ENCODE measurements at places on chromosomes 4 and X.

GRCh38 chr4:3484057-3484973 is 21.2 kb downstream of the DOK7 start:
- peak; percentile 93 for DNase-seq
- H3K27ac ChIP-seq: peak overlapping the region; percentile 66
- no peak overlapping the region for H3K4me3 ChIP-seq
- no peaks in the 10 kb centered on the region for H3K36me3 ChIP-seq
- peaks cover 59% of the 10 kb centered on the region for H3K4me1 ChIP-seq

GRCh38 chr4:186725469-186726425 is 2.1 kb upstream of the FAT1 start:
- peak; percentile 95 for DNase-seq
- H3K27ac ChIP-seq: peak overlapping the region; percentile 93
- H3K36me3 ChIP-seq: no peaks in the 10 kb centered on the region
- peak overlapping the region; percentile 85 for H3K4me3 ChIP-seq
- H3K27me3 ChIP-seq: peaks cover 51% of the 10 kb centered on the region

DNA sequence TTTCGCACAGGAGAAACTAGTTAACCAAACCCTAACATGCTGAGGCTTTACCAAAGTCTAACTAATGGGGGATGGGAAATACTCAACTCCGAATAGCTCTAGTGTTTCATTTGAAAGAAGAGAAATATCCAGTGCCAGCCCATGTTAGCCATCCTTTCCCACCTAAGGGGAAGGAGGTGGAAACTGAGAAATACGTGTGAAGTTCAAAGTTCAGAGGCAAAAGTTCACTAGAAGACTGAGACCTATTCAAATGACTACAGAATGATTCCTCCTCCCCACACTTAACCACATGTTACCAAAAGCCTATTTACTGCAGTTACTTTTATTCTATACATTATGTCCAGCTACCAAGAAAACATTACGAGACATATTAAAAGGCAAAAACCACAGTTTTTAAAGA is 106.3 kb downstream of the CENPC start:
- H3K27me3 ChIP-seq: no peaks in the 10 kb centered on the region
- H3K4me3 ChIP-seq: no peak overlapping the region
- H3K36me3 ChIP-seq: no peaks in the 10 kb centered on the region
- no peaks in the 10 kb centered on the region for H3K4me1 ChIP-seq
- no peak overlapping the region for H3K27ac ChIP-seq
- DNase-seq: no peak

DNA sequence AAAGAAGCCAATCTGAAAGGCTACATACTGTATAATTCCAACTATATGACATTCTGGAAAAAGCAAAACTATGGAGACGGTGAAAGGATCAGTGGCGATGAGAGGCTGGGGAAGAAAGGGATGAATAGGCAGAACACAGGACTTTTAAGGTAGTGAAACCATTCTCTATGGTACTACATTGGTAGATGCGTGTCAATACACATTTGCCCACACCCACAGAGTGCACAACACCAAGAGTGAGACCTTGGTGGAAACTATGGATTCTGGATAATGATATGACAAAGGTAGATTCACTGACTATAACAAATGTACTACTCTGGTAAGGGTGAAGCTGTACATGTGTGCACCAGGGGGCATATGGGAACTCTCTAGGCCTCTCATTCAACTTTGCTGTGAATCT is 134.5 kb downstream of the FBXW7 start:
- no peak overlapping the region for H3K27ac ChIP-seq
- no peak overlapping the region for H3K4me3 ChIP-seq
- H3K27me3 ChIP-seq: no peaks in the 10 kb centered on the region
- H3K4me1 ChIP-seq: no peaks in the 10 kb centered on the region

- no peaks in the 10 kb centered on the region for H3K4me1 ChIP-seq
- H3K4me3 ChIP-seq: no peak overlapping the region
- no peak for DNase-seq
- H3K36me3 ChIP-seq: no peaks in the 10 kb centered on the region
These were observed 350.1 kb downstream of the GRXCR1 start for GRCh38 chr4:43242606-43243005.

- no peak overlapping the region for H3K27ac ChIP-seq
- no peaks in the 10 kb centered on the region for H3K27me3 ChIP-seq
- H3K36me3 ChIP-seq: no peaks in the 10 kb centered on the region
These were observed 84.0 kb downstream of the RTL9 start for GRCh38 chrX:110442635-110443034.

DNA sequence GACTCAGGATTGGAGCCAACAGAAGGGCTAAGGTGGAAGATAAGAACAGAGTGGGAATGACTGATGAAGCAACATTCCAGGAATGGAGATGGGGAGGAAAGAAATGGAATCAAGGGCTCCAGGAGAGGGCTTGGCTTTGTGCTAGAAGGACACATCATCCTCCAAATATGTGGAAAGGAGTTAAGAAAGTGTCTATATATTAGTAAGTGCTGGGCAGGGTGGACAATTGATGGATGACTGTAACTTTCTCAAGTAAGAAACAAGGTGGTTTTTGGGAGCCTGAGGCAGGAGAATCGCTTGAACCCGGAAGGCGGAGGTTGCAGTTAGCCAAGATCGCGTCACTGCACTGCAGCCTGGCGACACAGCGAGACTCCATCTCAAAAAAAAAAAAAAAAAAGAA is 71.6 kb upstream of the NFKB1 start:
- H3K27me3 ChIP-seq: no peaks in the 10 kb centered on the region
- H3K4me3 ChIP-seq: no peak overlapping the region
- no peaks in the 10 kb centered on the region for H3K4me1 ChIP-seq
- DNase-seq: no peak
- no peak overlapping the region for H3K27ac ChIP-seq

GRCh38 chrX:114774691-114775090 is 190.8 kb downstream of the HTR2C start:
- H3K27ac ChIP-seq: no peak overlapping the region
- no peaks in the 10 kb centered on the region for H3K36me3 ChIP-seq
- DNase-seq: no peak
- H3K27me3 ChIP-seq: no peaks in the 10 kb centered on the region
- no peak overlapping the region for H3K4me3 ChIP-seq
- no peaks in the 10 kb centered on the region for H3K4me1 ChIP-seq

DNA sequence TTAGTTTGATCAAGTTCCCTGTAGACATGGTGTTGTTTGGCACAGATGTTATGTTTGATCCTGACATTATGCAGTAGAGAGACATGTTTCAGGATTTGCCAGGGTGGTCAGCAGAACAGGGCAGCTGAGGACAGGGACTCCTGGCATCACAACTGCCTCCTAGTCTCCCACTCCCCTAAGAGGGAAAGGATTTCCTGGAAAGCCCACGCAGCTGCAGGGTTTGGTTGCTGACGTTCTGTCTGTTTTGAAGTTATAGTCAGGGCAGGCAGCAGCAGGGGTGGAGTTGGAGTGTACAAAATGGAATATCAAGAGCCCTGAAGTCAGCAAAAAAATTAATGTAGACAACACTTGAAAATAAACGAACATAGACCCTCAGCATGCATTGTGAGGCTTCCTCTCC is 125.4 kb downstream of the CPE start:
- peak overlapping the region; percentile 8 for H3K27ac ChIP-seq
- no peaks in the 10 kb centered on the region for H3K36me3 ChIP-seq
- no peak overlapping the region for H3K4me3 ChIP-seq
- peak; percentile 17 for DNase-seq
- H3K27me3 ChIP-seq: no peaks in the 10 kb centered on the region

DNA sequence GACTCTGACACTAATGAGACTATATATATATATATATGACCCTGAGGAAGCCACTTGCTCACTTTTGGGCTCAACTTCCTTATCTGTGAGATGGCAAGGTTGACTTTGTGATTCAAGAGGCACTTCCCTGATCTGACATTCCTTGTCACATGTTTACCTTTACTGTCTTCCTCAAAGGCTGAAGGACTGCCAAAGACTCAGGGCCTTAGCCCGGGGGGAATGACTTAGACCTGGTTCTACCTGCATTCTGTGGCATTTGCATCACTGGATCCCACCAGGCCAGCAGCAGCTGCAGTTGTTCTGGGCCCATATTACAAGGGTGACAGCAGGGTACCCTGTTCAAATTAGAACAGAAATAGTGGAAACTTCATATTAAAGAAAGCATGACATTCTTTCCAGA is 3.1 kb upstream of the HS6ST2 start:
- no peak overlapping the region for H3K27ac ChIP-seq
- H3K27me3 ChIP-seq: no peaks in the 10 kb centered on the region
- no peak overlapping the region for H3K4me3 ChIP-seq
- H3K4me1 ChIP-seq: peaks cover 23% of the 10 kb centered on the region
- DNase-seq: no peak

DNA sequence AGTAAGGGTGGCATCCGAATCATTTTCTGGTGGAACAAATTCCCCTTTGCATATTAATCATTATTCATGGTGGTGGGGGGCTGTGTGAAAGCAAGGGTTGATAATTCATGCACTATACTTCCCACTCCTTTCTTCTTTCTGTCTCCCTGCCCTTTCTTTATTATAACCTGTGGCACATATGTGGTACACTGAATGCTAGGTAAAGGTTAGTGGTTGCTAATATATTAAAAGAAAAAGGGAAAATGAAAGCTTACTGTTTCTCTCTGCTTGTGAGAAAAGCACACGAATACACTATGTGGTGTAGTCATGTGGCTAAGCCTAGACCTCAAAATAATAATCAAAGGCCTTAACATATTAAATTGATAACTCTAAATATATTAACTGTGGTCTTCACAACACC is 178.4 kb upstream of the RPS6KA3 start:
- H3K4me1 ChIP-seq: no peaks in the 10 kb centered on the region
- no peaks in the 10 kb centered on the region for H3K36me3 ChIP-seq
- H3K27me3 ChIP-seq: no peaks in the 10 kb centered on the region
- no peak overlapping the region for H3K4me3 ChIP-seq

DNA sequence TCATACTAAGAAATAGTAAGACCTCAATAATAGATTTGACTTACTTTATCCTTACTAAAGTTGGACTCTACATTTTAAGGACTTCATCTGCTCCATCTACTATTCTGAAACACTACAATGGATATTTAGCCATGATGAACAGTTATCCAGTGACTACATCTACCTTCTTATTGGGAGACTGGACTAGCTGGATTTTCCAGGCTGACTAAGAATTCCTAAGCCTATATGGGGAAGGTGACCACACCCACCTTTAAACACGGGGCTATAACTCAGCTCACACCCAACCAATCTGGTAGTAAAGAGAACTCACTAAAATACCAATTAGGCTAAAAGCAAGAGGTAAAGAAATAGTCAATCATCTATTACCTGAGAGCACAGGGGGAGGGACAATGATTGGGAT is 1438.4 kb downstream of the TECRL start:
- H3K36me3 ChIP-seq: no peaks in the 10 kb centered on the region
- no peaks in the 10 kb centered on the region for H3K4me1 ChIP-seq
- no peak overlapping the region for H3K27ac ChIP-seq
- no peak overlapping the region for H3K4me3 ChIP-seq
- no peaks in the 10 kb centered on the region for H3K27me3 ChIP-seq

DNA sequence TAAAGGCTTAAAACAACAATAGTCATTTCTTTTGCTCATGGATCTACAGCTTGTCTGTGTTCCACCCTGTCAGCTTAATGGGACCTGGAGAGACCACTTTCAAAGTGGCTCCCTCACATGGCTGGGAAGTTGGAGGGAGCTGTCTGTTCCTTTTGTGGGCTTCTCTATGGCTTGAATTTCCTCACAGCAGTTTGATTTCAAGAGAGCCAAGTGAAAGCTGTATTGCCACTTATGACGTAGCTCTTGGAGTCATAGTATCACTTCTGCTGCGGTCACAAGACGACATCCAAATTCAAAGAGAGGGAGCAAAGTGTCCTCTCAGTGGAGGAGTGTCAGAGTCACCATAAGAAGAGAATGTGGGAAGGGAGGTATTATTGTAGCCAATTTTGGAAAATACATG is 22.7 kb upstream of the ACSL1 start:
- H3K27ac ChIP-seq: no peak overlapping the region
- H3K36me3 ChIP-seq: no peaks in the 10 kb centered on the region
- H3K4me3 ChIP-seq: no peak overlapping the region
- no peaks in the 10 kb centered on the region for H3K4me1 ChIP-seq
- no peak for DNase-seq

- no peaks in the 10 kb centered on the region for H3K4me1 ChIP-seq
- no peaks in the 10 kb centered on the region for H3K36me3 ChIP-seq
- no peak overlapping the region for H3K4me3 ChIP-seq
- peak; percentile 36 for DNase-seq
- no peaks in the 10 kb centered on the region for H3K27me3 ChIP-seq
These were observed 32.4 kb upstream of the RBPJ start for GRCh38 chr4:26288355-26288909.

- H3K4me1 ChIP-seq: peaks cover 8% of the 10 kb centered on the region
- no peak overlapping the region for H3K4me3 ChIP-seq
- no peak for DNase-seq
- H3K36me3 ChIP-seq: no peaks in the 10 kb centered on the region
These were observed 5.2 kb downstream of the BANK1 start for GRCh38 chr4:101795704-101796103.

DNA sequence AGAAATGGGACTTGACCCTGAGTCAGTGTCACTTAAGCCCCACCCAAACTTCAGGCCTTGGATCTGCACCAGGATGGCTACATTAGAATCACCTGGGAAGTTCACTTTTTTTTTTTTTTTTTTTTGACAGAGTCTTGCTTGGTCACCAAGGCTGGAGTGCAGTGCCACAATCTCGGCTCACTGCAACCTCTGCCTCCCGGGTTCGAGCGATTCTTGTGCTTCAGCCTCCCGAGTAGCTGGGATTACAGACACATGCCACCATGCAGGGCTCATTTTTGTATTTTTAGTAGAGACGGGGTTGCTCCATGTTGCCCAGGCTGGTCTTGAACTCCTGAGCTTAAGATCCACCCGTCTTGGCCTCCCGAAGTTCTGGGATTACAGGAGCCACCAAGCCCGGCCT is 3.0 kb downstream of the NCBP2L start:
- no peak overlapping the region for H3K4me3 ChIP-seq
- H3K4me1 ChIP-seq: peaks cover 6% of the 10 kb centered on the region
- H3K27me3 ChIP-seq: no peaks in the 10 kb centered on the region
- no peak for DNase-seq

DNA sequence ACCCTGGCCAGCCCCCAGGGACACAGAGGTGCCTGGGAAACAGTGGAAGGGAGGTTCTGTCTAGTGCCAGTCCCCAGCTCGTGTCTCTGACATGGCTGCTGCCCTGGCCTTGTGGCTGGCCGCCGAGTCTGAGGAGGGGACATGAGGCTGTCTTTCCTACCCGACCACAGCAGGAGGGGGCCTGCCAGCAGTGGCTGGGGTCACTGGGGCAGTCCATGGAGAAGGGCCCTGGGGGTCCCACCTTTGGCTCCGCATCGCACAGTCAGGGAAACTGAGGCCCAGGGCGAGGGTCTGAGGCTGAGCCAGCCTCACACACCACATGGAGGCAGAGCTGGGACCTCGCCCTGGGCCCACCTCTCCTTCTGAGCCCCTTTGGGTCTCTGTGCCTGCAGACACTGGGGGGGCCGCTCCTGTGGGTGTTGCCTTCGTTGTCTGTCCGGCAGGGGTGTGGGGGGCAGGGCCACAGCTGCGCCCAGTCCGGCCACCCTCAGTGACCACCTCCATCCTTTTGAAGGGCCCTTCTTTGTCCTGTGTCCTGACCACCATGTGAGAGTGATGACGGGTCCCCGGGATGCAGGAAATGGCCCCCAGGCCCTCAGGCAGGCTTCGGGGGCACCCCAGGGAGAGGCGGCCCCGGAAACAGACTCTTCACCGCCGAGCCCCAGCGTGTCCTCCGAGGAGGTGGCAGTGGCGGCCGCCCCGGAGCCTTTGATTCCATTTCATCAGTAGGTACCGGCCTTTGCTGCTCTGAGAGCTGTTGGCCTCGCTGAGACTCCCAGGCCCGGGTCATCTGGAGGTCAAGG is 17.6 kb downstream of the SH3TC1 start:
- peaks cover 20% of the 10 kb centered on the region for H3K4me1 ChIP-seq
- H3K27ac ChIP-seq: no peak overlapping the region
- H3K4me3 ChIP-seq: no peak overlapping the region
- DNase-seq: no peak

Data from stomach (tissue), 19 donors.